ENCODE measurements at places on chromosomes 6 and 20. TPM values are rescaled to one million over a fixed set of nuclear protein-coding genes. Genes with fewer than 3 reads are reported as not detected.

DNA sequence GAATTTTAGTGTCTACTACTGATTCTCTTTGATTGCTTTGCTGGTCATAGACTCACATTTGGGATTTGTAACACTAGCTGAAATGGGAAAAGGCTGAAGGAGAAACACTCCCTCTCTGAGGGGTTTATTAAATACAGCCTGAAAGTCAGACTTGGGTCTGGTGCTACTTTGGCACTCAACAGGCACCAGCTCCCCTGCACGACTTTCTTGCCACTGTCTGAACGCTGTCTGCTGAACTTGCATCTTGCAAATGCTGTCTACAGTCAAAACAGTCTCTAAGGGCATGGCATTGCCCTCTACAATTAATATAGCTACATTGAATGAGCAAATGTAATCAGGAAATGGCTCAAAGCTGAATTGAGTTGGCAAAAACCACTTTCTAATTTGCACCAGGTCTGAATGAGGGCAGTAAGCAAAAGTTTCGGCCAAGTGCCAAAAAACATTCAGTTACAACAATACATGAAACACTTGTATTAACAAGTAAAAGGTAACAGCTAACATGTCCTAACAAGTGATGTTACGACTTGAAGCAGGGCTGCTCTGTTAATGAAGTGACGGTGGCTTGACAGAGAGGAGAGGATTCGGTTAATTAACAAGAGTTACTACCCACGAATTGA is 119.5 kb downstream of the FOXC1 start:
- no peak for DNase-seq

DNA sequence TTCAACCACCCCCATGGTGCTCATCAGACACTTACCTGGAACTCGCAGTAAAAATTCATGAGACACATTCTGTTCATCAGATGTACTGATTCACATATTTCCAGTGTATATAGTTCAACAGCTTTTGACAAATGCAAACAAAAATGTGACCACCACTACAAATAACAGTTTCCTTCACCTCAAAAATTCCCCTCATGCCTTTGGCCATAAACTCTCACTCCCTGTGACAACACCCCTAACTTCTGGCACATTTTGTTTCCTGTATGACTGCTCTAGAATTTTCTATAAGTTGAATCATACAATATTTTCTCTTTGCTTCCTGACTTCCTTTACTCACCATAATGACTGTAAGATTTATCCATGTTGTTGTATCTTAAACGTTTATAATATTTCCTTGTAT is 63.7 kb downstream of the C6orf118 start:
- no peak for DNase-seq

GRCh38 chr20:1171461-1172093 is 13.2 kb downstream of the TMEM74B start:
- DNase-seq = no peak

- no peak for DNase-seq
These were observed 380.0 kb downstream of the LMBRD1 start for GRCh38 chr6:69416776-69417175.

DNA sequence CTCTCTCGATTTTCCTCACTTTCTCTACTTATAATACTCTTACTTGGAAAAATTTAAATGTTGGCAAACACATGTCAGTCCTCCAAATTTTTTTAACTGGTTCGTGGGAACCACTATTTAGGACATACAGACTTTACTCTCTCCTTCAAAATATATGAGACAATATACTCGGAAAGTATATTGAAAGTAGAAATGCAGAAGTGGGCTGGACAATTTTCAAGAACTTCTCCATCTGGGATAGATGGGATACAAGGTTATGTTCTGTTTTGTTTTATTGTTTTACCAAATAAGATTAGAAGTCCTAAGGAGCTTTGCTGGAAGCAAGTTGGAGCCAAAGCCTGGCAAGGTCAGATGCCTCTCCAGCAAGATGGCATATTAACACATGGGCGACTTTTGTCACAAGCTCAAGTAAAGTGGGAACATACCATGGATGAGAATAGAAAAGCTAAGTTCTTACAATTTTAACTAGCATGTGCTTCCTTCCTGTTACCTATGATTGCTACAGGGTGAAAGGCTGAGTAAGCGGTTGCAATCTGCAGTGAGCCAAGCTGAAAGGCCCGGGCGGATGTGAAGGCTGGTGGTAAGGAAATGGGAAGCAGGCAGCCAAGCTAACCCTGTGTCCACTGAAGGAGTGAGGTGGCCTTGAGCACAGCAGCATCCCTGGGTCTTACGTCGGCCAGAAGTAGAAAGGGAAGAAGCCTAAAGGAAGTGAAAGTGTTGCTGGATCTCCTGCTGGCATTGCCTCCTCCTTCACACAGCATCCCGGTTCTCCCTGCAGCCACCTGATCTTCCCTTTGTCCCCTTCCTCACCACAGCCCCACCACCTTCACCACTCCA is 7.1 kb downstream of the MAP3K5 start:
- DNase-seq = no peak

DNA sequence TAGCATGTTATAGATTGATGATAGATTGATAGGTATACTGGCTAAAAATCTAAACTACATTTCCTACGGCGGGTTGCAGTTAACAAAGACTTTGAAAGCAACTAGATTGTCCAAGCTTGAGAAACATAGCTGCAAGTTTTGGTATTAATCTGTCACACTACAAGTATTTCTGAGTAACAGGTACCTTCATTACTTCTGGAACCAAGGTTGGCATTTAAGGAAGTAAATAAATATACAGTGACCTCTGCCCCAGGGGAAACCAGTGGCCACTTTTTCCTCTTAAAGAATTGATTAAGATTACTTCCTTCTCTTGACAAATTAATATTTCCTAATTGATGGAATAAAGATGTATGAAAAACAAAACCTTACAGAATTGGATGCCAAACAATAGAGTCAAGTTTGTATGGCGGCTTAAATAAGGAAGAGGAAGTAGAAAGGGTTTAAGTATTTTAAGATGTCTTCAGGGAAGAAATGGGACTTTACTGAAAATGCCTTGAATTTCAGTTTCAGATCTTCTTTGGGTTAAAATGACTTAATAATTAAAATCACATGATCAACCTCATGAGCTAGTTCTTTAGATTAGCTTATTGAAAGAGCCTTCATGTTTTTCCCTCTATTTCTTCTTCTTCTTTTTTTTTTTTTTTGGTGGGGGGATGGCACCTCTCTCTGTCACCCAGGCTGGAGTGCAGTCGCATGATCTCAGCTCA is 132.8 kb downstream of the DOK5 start:
- DNase-seq = no peak

GRCh38 chr20:12575352-12576095 is 433.2 kb upstream of the SPTLC3 start:
- DNase-seq = no peak

- no peak for DNase-seq
These were observed 36.1 kb upstream of the NAA20 start for GRCh38 chr20:19981031-19981451.

DNA sequence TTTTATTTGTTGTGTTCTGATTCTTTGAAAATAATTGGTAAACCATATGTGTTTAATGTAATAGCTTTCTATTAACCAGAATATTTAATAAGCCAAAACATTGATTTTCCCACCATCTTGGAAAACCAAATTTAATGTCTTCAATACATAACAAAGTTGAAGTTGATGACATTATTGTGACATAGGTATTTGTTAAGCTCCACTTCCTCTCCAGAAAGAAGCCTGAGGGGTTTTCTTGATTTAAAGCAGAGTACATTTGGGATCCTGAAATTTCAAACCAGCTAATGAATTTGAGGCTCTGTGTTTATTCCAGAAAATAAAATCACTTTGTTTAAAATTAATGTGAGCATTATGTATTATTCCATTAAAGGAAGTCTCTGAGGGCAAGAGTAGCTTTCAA is 106.3 kb downstream of the PERP start:
- no peak for DNase-seq

DNA sequence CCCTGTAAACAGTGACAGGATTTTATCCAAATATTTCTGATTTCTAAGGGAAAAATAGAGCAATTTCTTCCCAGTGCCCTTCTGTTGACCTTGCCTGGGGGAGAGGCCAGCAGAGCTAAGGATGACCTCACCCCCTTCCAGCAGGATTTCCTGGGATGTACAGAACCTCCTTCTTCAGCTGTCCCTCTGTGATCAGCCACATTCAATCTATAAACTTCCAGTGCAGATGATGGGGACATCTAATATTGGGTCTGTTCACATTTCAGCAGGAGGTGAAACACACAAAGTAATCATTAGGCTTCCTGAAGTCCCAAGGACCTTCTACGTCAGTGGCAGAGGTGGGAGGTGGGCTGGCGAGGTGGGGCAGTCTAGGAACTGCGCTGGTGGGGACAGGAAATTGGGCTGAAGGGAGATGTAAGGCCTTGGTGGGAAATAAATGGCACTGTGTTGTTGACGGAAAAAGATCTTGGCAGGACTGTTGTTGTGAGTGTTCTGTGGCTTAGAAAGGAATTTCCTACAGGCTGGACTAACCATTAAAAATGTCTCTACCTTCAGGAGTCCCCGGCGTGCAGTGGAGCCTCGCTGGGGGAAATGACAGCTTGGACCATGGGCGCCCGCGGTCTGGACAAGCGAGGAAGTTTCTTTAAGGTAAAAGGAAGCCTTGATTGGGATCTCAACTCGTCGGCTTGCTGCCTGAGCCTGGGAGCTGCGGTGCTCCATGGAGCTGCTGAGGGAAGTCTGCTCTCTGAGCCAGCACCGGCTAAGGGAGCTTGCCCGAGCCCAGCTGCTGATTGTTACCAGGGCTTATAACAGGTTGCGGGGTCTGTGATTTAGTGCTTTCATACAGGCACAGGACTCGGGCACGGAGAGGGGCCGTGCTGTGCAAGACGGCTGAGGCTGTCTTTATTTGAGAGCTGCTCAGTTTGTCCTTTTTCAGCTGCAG is 127.9 kb upstream of the NAA20 start:
- DNase-seq = no peak

- DNase-seq = no peak
These were observed 151.0 kb downstream of the CLIC5 start for GRCh38 chr6:45864651-45865050.

GRCh38 chr6:166019214-166019613 is 148.4 kb downstream of the TBXT start:
- no peak for DNase-seq

DNA sequence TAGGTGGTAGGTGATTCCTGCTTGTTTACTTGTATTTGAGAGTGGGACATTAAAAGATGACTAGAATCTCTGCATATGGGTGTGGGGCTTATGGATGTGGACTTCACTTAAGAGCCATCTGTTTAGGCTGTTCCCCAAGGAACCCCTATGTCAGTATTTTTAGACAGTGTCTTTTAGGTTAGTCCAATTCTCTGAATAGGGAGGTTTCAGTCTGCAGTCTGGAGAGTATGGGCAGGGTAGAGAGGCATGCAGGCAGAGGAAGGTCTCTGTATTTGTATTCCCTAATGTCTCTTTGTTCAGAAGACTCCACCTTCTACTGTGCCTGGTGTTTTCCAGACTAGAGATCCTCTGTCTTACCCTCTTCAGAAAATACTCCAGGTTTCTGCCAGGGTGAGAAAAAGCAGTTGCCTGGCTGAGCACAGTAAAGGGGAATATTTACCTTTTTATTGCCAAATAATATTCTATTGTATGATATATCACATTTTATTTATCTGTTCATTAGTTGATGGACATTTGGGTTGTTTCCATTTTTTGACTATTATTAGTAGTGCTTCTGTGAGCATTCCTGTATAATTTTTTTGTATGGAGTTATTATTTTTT is 19.1 kb downstream of the SLX4IP start:
- DNase-seq = no peak

DNA sequence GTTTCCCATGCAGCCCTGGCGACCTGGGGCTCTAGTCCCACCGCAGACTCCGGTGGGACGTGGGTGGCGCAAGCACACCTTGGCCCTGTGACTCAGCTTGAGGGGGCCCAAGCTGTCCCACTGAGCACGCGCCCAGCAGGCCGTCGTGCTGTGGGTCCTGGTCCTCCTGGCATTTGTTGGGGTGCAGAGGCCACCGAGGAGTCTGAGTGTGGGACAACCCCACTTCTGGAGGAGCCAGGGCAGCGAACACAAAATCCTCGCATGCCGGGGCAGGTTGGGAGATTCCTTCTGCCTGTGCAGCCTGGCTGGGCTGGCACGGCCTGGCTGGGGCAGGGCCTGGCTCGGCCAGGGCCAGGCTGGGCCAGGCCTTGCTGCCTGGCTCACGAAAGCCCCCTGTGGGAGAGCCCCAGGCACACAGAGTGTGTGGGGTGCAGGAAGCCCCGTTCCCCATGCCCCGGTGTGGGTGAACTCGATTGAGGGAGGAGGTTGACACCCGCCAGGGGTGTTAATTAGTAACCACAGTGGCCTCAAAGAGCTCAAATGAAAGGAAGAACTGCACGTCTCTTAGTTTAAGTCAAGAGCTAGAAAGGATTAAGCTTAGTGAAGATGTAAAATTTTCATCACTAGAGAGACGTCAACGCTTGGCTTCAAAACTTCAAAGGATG is 1808.5 kb upstream of the DEFB115 start:
- DNase-seq = no peak

DNA sequence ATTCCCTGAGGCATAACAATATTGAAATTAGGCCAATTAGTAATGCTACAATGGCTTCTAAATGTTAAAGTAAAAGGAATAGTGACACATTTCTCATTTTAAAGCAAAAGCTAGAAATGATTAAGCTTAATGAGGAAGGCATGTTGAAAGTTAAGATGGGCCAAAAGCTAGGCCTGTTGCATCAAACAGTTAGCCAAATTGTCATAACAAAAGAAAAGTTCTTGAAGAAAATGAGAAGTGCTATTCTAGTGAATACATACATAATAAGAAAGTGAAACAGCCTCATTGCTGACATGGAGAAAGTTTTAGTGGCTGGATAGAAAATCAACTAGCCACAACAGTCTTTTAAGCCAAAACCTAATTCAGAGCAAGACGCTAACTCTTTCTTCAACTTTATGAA is 12.9 kb downstream of the OR2A4 start:
- DNase-seq = no peak

GRCh38 chr20:31581391-31581790 is 23.7 kb upstream of the ID1 start:
- no peak for DNase-seq

DNA sequence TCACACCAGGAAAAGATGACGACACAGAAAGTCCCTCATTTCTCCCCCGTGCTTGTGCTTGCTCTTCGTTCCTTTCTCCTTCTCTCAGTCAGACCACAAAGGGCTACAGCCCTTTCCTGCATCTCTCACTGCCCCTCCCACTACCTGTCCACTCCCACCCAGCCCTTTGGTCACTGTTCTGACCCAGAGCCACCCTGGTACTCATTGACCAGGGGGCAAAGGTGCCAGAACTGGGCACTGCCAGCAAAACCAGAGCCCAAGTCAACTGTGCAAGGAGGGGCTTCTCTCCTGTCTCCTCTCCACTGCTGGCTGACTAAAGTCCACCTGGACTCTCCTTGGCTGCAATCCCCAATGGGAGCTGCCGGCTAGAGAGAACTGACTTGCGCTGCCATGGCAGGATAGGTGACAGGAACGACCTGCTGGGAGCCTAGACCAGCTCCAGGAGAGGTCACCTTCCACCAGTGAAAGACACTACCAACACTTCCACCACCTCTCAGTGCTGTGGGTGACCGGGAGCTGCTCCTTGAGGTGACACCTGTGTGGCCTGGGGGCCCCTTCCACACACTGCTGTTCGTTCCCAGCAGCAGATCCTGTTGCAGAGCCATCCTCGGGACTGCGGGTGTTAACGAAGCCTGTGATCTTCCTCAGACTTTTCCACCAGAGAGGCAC is 32.8 kb downstream of the KCNK17 start:
- DNase-seq = no peak

The TPX2 gene
- 11.2 TPM for total RNA-seq

The LAMA2 gene
- 24.1 TPM for total RNA-seq

The ELOVL5 gene
- total RNA-seq = 84.2 TPM

The TFAP2C gene
- total RNA-seq = 100 TPM

The TAGAP gene
- total RNA-seq = 1.9 TPM

The HMGCLL1 gene
- 0.62 TPM for total RNA-seq

The SLC26A8 gene
- total RNA-seq = not detected

The FOXA2 gene
- total RNA-seq = not detected

The PBOV1 gene
- not detected for total RNA-seq

The ENPP4 gene
- 5.1 TPM for total RNA-seq

The MBOAT1 gene
- total RNA-seq = 18.8 TPM
